ENCODE measurements at places on chromosomes 7 and 10.

GRCh38 chr10:124550293-124551034 lies 88.8 kb downstream of the LHPP start:
- no peak for DNase-seq

- DNase-seq = no peak
These were observed 17.6 kb upstream of the FAM221A start for GRCh38 chr7:23662124-23662983.

GRCh38 chr7:117992635-117993376 lies 119.6 kb upstream of the CTTNBP2 start:
- no peak for DNase-seq

DNA sequence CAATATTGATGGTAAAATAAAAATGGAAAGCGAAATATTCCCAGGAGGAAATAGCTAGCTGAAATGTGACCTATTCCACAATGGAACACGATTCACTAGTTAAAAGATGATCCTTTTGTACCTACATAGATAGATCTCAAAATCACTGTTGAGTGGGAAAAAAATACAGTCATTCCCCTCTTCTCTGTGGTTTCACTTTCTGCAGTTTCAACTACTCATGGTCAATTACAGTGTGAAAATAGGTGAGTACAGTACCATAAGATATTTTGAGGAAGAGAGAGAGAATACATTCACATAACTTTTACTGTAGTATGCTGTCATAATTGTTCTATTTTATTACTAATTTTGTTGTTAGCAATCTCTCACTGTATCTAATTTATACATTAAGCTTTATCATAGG lies 56.0 kb upstream of the COL13A1 start:
- no peak for DNase-seq

GRCh38 chr10:62694537-62695126 lies 109.9 kb upstream of the ADO start:
- DNase-seq = no peak

DNA sequence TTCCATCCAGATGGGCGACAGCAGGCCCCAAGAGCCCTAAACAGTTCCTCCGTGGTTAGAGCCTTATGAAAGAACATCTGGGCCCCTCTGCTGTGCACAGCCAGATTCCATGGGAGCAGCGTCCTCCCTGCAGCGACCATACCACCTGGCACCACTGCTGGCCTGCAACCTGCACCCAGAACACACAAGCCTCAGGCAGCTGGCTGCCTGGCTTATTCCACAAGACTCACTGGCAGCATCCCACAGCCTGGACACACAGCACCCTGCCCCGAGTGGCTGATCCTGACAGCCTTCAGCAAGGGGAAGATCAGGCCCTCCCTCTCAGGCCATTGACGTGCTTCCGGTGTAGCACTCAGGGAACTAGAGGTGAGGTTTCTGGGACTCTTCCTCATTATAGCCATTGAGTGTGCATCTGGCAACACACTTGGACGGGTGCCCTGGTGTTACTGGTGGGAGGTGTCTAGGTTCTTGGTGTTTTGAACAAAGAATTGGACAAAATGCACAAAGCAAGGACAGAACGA lies 33.7 kb upstream of the ERCC6 start:
- DNase-seq = no peak

DNA sequence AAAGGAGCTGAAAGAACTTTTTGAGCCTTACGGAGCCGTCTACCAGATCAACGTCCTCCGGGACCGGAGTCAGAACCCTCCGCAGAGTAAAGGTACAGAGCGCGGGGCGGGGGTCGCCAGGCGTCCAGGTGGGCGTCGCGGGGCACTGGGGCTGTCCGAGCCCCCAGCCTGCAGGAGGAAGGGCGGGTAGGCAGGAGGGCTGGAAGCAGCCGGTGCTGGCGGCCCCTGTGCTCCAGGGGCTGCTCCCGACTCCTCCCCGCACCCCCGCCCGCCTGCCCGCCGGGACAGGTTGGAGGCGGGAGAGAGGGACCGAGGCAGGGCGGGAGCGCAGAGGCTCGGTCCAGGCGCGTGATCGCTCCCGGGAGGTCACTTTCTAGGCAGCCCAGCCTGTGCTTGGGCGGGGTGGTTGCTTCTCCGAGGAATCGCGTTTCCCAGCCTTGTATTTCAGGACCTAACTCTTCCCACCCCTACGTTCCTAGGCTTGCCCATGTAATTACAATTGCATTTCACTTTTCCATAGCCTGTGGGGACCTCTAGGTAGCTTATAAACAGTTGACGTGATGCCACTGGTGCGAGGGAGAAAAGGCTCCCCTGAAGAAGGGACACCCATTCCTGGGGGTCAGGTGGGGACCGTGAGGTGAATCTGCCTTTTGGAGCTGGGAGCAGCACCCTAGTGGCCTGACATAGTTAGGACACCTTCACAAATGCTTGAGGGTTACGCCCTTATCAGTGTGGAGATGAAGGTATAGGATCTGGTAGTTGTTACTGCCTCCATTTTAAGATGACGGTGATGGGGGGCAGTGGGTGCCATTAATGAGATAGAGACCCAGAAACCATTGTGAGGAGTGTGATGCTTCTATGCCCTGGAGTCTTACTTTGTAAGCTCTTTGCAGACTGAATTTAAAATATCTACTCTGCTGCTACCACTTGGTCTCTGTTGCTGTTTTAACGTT lies 148.2 kb downstream of the CELF2 start:
- DNase-seq = peak; percentile 55

DNA sequence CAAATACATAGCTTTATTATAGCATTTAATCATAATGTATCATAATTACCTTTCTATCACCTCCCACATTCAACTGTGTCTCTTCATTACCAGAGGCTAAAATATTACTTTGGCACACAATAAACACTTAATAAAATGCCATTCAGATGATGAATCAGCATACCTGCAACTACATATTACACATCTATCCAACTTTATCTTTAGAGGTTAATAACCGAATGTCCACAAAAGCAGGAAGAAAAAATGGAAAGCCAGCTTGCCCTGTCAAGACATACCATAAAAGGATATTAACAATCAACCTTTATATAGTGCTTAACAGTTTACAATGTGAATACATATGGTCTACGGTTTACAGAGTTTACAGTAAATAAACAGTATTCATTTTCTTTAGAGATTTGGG lies 12.7 kb downstream of the CACUL1 start:
- no peak for DNase-seq

GRCh38 chr10:14389981-14390590 lies 59.4 kb upstream of the FRMD4A start:
- no peak for DNase-seq

GRCh38 chr10:26987851-26988250 lies 112.4 kb downstream of the ANKRD26 start:
- no peak for DNase-seq

- no peak for DNase-seq
These were observed 61.8 kb downstream of the NEURL1 start for GRCh38 chr10:103555325-103555649.

GRCh38 chr10:14889318-14889717 lies 10.7 kb downstream of the SUV39H2 start:
- DNase-seq = no peak

DNA sequence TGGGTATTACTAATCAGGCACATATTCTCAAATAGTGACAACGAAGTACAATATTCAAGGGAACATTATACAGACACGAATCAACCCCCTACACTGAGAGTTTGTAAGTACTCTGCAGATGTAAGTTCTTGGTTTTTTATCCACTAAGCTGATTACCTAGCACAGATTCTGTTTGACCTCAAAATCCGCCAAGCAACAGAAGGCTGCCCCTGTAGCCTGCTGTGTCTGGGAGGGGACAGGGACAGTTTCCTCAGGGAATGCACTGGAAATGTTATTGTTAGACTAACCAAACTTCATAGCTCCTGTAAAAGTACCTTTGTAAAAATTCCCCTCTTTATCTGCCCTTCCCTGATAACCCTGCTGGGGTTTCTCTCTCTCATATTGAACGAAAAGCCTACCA lies 45.2 kb upstream of the ZRANB1 start:
- no peak for DNase-seq

- DNase-seq = no peak
These were observed 1096.9 kb upstream of the POT1 start for GRCh38 chr7:126026421-126027088.

DNA sequence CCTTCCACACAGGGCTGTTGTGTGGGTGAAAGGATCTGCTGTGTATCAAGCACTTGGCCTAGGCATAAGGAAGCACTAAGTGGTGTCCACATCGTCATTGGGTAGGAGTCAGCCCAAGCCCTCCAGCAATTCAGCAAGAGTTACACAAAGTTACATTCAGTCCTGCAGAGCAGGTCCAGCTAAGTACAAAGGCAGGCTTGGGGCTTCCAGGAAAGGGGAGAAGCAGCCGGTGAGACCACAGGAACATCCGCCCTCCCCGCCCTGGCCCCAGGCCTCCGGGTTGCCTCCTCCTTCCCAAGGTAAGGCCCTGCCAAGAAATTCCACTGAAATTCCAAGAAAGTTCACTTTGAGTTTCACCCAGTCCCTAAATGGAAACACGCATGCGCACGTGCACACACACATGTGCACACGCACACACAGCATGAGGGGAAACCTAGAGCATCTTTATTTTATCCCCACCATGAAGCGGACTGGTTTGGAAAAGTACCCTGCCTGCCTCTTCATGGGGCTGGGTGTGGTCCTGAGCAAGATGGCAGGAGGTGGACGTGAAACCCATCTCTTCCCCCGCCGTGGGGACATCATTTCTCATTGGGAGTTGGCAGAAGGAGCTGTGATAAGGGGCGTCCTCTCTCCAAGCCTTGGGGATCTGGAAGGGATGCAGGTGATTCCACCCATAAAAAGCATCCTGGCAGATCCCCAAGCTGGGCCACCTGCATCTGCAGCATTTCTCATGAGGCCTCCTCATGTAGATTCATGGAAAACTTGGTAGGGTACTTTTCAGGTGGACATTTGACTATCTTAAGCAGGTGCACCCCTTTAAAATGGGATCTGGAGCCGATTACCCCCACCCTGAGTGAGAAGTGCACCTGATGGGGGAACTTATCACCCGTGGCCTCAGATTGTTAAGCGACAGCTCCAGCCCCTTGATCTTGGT lies 69.1 kb upstream of the NANOS1 start:
- DNase-seq = no peak

DNA sequence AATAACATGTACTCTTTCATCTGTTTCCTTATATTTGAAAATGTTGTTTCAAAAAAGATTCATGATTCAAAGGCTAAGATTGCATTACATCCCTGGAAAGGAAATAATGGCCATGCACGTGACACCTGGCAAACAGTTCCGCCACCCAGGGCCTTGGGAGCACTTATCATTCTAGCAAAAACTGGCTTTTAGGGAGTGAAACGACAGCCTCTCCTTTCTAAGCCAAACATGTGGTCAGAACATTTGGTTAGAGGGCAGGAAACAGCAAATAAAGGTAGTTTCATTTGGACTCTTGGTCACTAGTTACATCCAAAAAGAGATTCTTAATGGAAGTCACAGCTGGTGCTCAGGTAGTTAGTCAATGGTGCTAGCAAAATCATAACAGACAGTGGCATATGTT lies 83.5 kb downstream of the FAS start:
- DNase-seq = no peak

- no peak for DNase-seq
These were observed 106.3 kb downstream of the WNT2 start for GRCh38 chr7:117216436-117217069.

DNA sequence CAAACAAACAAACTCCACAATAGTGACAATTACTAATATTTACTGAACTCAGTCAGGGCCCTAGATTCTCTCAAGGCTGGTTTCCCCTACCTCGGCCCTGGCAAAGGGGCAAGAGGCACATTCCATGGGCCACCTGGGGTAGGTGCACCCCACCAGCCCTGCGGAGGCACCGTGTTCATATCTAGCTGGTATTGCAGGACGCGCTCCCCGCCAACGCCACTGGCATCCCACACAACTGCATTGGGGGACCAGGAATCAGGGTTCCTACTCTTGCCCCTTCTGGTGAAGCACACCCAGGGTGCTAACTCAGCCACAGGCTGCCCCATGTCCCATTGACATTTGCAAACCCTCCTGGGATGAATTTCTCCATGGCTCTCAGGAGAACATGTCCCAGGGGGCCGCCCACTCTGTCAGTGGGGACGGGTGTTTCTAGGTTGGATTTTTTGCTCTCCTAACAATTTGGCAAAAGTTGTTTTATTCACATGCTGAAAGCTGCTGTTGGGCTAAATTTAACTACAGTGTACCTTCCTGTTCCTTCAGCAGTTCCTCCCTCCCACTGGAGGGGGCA lies 76.7 kb downstream of the ZRANB1 start:
- no peak for DNase-seq

GRCh38 chr10:70786799-70787415 lies 1.7 kb upstream of the TBATA start:
- DNase-seq = no peak

Measured in memory B cell (primary cell).